ENCODE measurements at places on chromosomes 4 and X.

DNA sequence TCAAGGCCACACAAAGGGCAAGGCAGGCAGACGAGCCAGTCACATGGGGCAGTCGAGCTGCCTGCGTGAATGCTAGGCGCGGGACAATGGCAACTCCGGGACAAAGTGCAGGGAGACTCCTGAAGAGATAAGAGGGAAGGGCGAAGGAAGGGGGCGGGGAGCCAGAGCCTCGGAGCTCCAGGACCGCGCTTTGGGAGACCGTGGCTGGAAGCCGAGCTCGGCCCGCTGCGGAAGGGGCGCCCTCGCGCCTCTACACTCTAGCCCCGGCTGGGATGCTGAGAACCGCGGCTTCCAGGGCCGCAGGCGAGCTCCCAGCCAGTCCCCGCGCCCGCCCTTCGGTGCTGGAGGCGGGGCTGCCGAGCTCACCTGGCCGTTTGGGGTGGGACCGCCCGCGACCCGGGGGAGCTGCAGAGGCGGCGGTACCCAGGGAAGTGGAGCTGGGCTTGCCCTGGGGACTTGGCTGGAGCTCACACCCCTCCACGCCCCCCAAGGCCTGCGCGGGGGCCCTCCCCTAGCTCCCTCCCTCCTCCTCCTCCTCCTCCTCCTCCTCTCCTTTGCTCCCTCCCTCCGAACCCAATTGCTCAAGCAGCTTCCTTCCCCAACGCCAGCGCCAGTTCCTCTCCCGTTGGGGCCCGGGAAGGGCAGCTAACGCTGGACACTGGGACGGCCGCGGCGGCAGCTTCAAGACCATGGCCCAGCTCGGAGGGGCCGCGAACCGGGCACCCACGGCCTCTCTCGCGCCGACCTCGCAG is at the start of gene SOWAHD:
SOWAHD (plus strand) TSS at position 610 of the 752 bp plus-strand sequence; CDS start at position 690, 80 bp downstream.
- DNase-seq: no peak

- DNase-seq: no peak
Measured at GRCh38 chr4:98260047-98260578, 1.1 kb upstream of the RAP1GDS1 start.

GRCh38 chrX:134676436-134676835 is 18.2 kb upstream of the PLAC1 start:
- DNase-seq: peak; percentile 78

DNA sequence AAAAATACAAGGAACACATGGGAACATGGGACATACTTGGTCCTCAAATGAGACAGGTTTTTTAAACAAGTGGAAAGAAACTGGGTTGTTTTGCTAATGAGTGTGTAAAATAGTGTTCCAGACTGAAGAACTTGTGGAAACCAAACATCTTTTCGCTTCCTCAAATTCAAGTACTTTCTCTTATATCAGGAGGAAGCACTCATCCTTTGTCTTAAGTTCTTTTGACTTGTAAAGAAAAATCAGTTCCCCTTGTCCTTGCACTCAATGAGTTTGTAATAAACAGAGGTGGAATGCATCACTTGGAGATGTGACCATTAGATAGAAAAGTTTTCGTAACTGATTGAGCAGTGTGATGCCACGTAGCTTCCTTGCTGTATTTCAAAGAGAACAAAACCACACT is 101.1 kb downstream of the PHOX2B start:
- DNase-seq: no peak

DNA sequence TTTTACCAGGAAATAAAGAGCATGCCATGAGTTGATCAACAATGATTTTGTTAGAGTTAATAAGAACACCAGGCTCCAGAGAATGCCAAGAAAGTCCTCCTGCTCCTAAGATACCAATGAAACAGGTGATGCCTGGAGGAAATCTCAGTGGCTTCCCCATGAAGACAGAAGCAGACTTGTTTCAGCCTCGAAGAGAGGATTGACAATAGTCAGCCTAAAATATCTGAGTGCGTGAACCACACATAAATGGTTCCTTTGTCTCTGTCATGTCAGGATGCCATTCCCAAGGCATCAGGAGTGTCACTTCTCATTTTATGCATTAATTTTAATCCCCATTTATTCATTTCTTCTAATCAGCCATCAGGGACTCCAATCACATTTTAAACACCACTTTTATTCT is 69.6 kb downstream of the PHOX2B start:
- no peak for DNase-seq

DNA sequence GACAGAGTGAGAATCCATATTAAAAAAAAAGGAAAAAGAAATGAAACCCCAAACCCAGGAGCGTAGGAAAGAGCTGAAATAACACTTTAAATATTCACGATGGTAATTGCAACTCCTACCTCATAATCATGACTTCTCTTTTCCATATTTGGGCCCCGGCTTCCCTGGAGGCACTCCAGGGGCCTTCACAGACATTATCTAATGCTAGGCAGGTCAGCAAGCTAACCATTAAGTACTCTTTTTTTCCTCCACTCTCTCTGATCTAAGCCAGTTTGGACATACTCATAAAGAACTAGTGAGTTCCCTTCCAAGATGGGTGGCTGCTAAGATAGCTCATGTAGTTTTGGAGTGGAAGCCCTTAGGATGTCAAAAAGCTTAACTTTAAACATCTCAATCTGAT is 83.2 kb downstream of the SH3KBP1 start:
- DNase-seq: no peak

DNA sequence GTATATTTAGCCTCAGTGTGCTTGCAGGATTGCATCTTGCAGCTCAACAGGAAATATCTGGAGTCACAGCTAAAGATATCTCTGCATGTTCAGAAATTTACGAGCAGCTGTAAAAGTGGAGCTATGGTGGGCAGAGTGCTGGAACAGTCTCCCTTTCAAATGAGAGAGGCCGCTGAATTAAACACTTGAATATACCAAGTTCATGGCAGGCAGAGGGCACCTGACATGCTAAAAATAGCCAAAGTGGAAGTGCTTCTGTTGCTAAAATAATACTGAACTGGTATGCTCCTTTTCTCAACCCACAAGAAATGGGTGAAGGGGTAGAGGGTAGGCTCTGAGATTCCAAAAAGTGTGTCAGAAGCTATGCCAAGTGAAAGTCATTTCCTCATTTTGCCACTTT is 98.1 kb downstream of the MGST2 start:
- DNase-seq: no peak

DNA sequence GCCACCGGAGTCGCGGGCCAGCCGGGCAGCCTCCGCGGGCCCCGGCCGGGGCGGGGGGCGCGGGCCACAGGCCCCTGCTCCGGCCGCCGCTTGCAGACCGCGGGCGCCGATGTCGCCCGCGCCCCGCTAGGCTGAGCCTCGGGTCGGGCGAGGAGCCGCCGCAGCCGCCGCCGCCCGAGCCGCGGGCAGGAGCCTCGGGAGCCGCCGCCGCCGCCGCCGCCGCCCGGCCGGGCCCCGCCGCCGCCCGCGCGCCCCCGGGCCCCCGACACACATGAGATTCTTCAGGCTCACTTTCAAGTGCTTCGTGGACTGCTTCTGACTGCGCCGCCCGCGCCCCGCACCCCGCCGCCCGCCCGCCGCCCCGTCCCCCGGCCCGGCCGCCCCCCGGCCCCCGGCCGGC is 345 bp downstream of the SLC6A8 start:
- DNase-seq: no peak

DNA sequence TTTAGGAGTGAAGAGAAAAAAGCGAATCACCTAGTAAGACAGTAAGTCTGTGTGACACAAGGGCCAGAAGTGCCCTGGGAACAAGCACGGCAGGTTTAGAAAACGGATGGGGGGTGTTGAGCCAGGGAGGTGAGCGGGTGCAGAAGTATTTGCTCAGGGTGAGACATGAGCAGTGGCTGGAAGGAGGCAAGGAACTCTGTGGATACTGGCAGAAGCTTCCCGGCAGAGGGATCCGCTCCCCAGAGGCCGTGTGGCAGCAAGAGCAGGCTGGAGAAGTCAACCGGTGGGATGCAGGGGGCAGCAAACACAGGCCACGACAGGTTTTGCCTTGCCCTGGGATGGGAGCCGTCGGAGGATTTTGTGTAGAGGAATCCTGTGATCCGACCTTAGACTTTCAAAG is 2.3 kb upstream of the UVSSA start:
- DNase-seq: no peak

DNA sequence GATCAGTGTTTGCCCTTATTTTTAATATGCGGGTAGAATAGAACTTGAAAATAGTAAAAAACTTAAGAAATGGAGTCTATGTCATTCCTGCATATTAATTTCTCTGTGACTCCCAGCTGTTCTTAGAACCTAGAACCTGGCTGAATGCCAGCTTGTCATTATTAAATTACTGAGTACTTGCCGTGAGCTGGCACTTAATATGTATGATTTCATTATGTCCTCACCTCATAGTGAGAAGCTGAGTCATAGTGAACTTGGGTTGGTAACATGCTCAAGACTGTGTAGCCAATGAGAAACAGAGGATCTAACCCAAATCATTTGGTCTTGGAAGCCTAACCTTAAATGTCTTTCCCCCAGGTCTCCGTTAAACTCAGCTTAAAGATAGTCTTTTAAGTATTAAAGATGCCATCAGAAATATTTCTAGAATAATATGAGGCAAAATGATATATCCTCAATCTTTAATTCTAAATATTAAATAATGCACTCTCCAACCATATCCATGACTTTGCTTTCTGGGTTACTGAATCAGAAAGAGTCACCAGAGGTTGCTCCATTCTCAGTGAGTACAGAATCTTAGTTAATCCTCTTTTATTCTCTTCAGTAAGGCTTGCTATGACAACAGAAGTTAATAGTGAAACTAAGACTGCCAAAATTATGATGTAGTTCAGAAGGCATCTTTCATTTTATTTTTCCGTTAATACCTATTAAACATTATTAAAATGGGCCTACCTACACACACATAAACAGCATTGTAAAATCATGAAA is 58.6 kb upstream of the TLL1 start:
- DNase-seq: no peak

DNA sequence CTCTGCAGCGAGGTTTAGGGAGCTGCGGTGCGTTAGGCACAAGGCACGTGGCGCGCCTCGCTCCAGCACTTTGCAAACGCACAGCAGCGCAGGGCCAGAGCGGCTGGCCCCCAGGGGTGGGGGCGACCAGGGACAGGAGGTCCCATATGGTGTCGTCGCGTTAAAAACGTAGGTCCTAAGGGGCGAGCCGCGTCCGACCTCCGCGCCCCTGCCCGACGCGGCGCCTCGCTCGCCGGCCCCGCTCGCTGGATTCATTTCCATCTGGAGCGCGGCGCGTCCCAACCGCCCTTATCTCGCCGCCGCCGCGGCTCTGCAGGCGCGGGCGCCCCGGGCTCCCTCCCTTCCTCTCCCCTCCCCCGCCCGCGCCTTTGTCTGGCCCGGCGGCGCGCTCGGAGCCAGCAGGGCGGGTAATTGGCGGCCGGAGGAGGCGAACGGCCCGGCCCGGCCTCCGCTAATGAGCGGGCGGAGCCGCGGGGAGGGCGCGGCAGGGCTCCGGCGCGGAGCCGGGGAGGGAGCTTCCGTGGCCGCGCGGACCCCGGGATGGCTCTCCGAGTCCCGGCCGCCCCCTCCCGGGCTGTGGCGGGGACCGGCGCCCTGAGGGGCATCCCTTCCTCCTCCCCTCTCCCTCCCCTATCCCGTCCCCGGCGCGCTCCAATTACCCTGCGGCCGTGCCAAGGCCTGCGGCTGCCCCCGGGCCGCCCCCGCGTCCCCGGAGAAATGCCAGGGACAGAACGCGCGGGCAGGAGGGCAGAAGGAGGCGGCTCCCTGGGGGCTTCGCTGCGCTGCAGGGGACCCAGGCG is 409.0 kb downstream of the BCOR start:
- DNase-seq: no peak

GRCh38 chrX:107596651-107597050 is 31.7 kb upstream of the PRPS1 start:
- DNase-seq: no peak

DNA sequence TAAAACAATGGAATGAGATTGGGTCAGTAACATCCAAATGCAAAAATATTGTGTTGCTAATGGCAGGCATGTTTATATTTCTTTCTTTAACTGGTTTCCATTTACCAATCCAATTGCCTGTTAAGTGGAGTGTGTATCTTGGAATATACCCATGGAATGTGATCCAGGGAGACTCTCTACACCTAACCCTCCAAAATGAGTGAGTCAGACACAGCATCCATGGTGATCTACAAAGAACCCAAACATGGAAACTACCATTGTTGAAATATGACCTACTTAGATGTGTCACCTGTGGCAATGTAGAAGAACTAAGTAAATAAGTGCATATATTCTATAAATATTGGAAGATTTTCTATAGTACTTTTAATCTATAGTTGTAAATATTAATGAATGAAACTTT is 110.3 kb downstream of the AREG start:
- peak; percentile 21 for DNase-seq

- DNase-seq: no peak
Measured at GRCh38 chr4:144154044-144154443, 13.5 kb upstream of the GYPA start.

GRCh38 chrX:111020283-111020682 is 75.7 kb upstream of the PAK3 start:
- no peak for DNase-seq

GRCh38 chr4:75702919-75703411 is 21.4 kb upstream of the USO1 start:
- DNase-seq: no peak
